ENCODE measurements at places on chromosomes 2 and 18. TPM values are rescaled to one million over a fixed set of nuclear protein-coding genes. Genes with fewer than 3 reads are reported as not detected.

MATN3 gene
- 6.8 TPM for total RNA-seq

FBXO48 gene
- 2.2 TPM for total RNA-seq

ARID5A gene
- 17.5 TPM for total RNA-seq

UGT1A3 gene
- total RNA-seq, result not detected

SAG gene
- not detected for total RNA-seq

IL18R1 gene
- total RNA-seq, result 0.76 TPM

IL36A gene
- total RNA-seq, result not detected

DNA sequence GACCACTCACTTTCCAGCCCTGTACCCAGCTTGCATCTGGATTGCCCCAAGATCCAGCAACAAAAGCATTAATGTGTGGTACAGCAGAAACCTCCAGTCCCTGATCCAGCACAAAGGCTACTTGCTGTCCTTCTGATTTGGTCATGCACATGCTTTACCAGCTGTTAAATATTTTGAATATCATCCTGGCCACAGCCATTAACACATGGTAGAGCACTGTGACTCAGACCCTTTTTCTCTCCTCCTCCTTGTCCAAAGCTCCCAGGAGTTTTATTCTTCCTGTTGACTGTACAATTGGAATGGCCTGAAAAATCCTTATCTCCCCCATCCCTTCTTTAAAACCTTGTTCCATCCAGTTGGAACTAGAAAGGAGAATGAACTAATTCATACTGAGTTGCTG lies 419.7 kb upstream of the TNP1 start:
- no peak for DNase-seq

- no peak for DNase-seq
These were observed 17.5 kb upstream of the PKDCC start for GRCh38 chr2:42030200-42030759.

- DNase-seq, result no peak
These were observed 88.2 kb downstream of the HS1BP3 start for GRCh38 chr2:20562540-20563225.

All from dorsolateral prefrontal cortex (tissue), 122 donors.